ENCODE measurements at places on chromosomes 4 and X.

GRCh38 chrX:129983575-129984110 lies 1.2 kb downstream of the BCORL1 start:
- no peak overlapping the region for H3K27ac ChIP-seq
- no peaks in the 10 kb centered on the region for H3K27me3 ChIP-seq
- H3K36me3 ChIP-seq: peaks cover 5% of the 10 kb centered on the region
- peaks cover 4% of the 10 kb centered on the region for H3K4me1 ChIP-seq
- DNase-seq: peak; percentile 69

GRCh38 chrX:43882294-43882681 lies at the start of gene MAOB:
Gene MAOB (minus strand): TSS chrX:43882450. CDS start chrX:43882299, 151 bp downstream.
- peaks cover 6% of the 10 kb centered on the region for H3K27me3 ChIP-seq
- DNase-seq: no peak
- peak within 1 kb of the TSS; percentile 34 for H3K4me3 ChIP-seq
- no peak within 1 kb of the TSS for H3K27ac ChIP-seq
- H3K36me3 ChIP-seq: no peaks in the 10 kb centered on the region

DNA sequence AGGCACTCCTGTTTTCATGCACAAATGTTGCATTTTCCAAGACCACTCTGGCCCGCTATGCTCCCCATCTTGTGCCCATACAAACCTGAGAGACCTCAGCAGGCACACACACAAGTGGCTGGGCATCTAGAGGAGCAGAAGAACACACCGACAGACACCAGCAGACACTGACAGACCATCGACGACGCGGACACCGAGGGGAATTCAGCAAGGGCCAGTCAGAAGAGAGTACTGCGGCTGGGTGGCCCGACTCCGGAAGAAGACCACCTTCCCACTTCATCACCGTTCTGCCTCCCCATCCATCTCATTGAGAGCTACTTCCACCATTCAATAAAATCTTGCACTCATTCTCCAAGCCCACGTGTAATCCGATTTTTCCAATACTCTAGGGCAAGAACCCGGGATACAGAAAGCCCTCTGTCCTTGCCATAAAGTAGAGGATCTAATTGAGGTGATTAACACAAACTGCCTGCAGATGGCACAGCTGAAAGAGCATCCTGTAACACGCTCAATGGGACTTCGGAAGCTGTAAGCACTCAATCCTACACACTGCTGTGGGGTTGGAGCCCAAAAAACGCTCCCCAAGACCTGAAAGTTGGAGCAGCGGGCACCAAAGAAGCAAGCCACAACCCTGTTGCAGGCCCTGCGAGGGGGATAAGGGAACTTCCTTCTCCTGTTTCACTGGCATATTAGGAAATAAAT lies 780.9 kb downstream of the ARAP2 start:
- no peak for DNase-seq
- H3K36me3 ChIP-seq: no peaks in the 10 kb centered on the region
- H3K4me1 ChIP-seq: peaks cover 5% of the 10 kb centered on the region
- no peak overlapping the region for H3K4me3 ChIP-seq
- no peaks in the 10 kb centered on the region for H3K27me3 ChIP-seq
- H3K27ac ChIP-seq: no peak overlapping the region

- no peaks in the 10 kb centered on the region for H3K27me3 ChIP-seq
- H3K36me3 ChIP-seq: no peaks in the 10 kb centered on the region
- H3K4me1 ChIP-seq: peaks cover 28% of the 10 kb centered on the region
- peak; percentile 25 for DNase-seq
- H3K27ac ChIP-seq: no peak overlapping the region
Observed at GRCh38 chrX:72026341-72027023, 105.2 kb downstream of the RTL5 start.

GRCh38 chr4:135319685-135320084 lies 1118.1 kb upstream of the PABPC4L start:
- peaks cover 8% of the 10 kb centered on the region for H3K4me1 ChIP-seq
- no peaks in the 10 kb centered on the region for H3K27me3 ChIP-seq
- no peak overlapping the region for H3K27ac ChIP-seq

GRCh38 chr4:46389301-46389775 lies 590 bp downstream of the GABRA2 start:
- peak overlapping the region; percentile 40 for H3K27ac ChIP-seq
- peaks cover 20% of the 10 kb centered on the region for H3K4me1 ChIP-seq
- H3K4me3 ChIP-seq: peak overlapping the region; percentile 90

- no peaks in the 10 kb centered on the region for H3K27me3 ChIP-seq
- H3K36me3 ChIP-seq: peaks cover 23% of the 10 kb centered on the region
- no peak for DNase-seq
- H3K4me3 ChIP-seq: no peak overlapping the region
- no peak overlapping the region for H3K27ac ChIP-seq
- peaks cover 13% of the 10 kb centered on the region for H3K4me1 ChIP-seq
Observed at GRCh38 chr4:82681754-82682153, 116.8 kb downstream of the SCD5 start.

DNA sequence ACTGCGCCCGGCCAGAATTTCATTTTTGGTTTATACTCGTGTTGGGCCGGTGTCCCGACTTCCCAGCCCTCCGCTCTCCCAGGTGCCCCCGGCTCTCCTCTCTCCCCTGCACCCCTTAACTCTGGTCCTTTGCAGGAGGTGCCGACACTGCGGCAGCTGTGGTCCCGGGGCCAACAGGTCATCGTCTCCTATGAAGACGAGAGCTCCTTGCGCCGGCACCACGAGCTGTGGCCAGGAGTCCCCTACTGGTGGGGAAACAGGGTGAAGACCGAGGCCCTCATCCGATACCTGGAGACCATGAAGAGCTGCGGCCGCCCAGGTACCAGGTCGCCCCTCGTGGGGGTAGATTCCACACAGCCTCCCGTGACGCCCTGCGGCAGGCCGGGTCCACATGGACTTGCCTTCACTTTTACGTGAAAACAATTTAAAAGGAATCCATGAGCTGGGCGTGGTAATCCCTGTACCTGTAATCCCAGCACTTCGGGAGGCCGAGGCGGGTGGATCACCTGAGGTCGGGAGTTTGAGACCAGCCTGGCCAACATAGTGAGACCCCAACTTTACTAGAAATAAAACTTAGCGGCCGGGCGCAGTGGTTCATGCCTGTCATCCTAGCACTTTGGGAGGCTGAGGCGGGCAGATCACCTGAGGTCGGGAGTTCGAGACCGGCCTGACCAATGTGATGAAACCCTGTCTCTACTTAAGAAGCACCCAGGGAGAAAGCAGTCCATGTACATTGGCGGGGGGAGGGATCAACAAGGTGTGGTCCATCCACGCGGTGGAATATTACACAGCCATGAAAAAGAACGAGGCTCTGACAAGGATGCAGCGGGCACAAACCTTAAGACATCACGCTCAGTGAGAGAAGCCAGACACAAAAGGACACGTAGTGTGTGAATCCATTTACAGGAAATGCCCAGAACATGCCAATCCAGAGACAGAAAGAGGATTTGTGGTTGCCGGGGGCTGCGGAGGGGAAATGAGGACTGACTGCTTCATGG lies 12.0 kb downstream of the PLCXD1 start:
- H3K4me1 ChIP-seq: no peaks in the 10 kb centered on the region
- no peak for DNase-seq
- H3K27ac ChIP-seq: no peak overlapping the region
- no peaks in the 10 kb centered on the region for H3K27me3 ChIP-seq

DNA sequence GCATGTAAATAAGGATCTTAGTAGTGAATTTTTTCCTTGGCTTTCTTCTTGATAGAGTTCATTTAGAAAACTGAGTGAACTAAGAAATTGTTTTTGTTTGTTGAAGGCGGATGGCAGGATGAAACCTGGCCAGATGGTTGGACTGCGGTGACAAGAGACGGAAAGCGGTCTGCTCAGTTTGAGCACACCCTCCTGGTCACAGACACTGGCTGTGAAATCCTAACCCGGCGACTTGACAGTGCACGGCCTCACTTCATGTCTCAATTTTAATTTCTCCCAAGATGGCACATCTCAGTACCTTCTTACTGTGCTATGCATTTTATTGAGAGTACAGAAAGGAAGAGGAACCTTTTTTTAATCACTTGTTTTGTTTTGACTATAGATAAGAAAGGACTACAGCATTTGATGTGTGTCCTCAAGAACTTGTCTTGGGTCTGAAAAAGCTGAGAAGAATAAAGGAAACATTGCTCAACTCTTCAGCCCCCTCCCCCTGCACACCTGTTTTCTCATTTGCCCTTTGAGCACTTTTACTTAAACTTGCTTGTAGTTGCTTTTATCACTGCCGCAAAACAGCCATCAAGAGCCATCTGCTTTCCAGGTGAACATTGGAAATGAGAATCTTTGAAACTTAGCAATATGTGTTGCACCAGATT lies 27.4 kb downstream of the ADH5 start:
- peaks cover 11% of the 10 kb centered on the region for H3K4me1 ChIP-seq
- DNase-seq: no peak
- H3K27me3 ChIP-seq: no peaks in the 10 kb centered on the region

DNA sequence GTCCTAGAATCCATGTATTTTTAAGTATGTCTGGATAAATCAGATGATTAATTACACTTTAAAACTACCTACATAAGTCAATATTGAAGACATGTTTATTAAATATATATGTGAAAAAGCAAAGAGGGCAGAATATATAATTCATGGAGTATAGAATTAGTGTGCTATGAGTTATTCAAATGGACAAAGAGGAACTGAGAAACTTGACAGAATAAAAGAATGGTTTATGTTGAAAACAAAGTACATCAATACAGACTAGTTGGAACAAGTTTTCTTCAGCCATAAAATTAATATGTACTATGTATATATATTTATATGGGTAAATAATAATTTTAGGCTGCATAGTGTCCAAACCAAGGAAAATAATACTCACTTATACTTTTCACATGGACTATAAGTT lies 173.5 kb downstream of the NPFFR2 start:
- no peaks in the 10 kb centered on the region for H3K4me1 ChIP-seq
- no peaks in the 10 kb centered on the region for H3K36me3 ChIP-seq
- H3K27ac ChIP-seq: no peak overlapping the region
- H3K4me3 ChIP-seq: no peak overlapping the region
- H3K27me3 ChIP-seq: peaks cover 2% of the 10 kb centered on the region
- no peak for DNase-seq

GRCh38 chr4:165343353-165344191 lies 16.1 kb downstream of the MSMO1 start:
- H3K4me3 ChIP-seq: no peak overlapping the region
- H3K27ac ChIP-seq: no peak overlapping the region
- peaks cover 4% of the 10 kb centered on the region for H3K36me3 ChIP-seq
- no peaks in the 10 kb centered on the region for H3K27me3 ChIP-seq

- H3K27me3 ChIP-seq: no peaks in the 10 kb centered on the region
- DNase-seq: no peak
- H3K27ac ChIP-seq: no peak overlapping the region
- no peaks in the 10 kb centered on the region for H3K4me1 ChIP-seq
- H3K36me3 ChIP-seq: no peaks in the 10 kb centered on the region
- no peak overlapping the region for H3K4me3 ChIP-seq
Observed at GRCh38 chr4:168177546-168178149, 85.3 kb downstream of the ANXA10 start.

- no peak overlapping the region for H3K27ac ChIP-seq
- no peaks in the 10 kb centered on the region for H3K27me3 ChIP-seq
- DNase-seq: no peak
- no peak overlapping the region for H3K4me3 ChIP-seq
- no peaks in the 10 kb centered on the region for H3K4me1 ChIP-seq
Observed at GRCh38 chr4:171719691-171720090, 93.5 kb upstream of the GALNTL6 start.

- no peaks in the 10 kb centered on the region for H3K27me3 ChIP-seq
- H3K4me3 ChIP-seq: no peak overlapping the region
- no peaks in the 10 kb centered on the region for H3K4me1 ChIP-seq
- no peak overlapping the region for H3K27ac ChIP-seq
- H3K36me3 ChIP-seq: peaks cover 36% of the 10 kb centered on the region
Observed at GRCh38 chr4:153281476-153281875, 63.0 kb upstream of the MND1 start.

DNA sequence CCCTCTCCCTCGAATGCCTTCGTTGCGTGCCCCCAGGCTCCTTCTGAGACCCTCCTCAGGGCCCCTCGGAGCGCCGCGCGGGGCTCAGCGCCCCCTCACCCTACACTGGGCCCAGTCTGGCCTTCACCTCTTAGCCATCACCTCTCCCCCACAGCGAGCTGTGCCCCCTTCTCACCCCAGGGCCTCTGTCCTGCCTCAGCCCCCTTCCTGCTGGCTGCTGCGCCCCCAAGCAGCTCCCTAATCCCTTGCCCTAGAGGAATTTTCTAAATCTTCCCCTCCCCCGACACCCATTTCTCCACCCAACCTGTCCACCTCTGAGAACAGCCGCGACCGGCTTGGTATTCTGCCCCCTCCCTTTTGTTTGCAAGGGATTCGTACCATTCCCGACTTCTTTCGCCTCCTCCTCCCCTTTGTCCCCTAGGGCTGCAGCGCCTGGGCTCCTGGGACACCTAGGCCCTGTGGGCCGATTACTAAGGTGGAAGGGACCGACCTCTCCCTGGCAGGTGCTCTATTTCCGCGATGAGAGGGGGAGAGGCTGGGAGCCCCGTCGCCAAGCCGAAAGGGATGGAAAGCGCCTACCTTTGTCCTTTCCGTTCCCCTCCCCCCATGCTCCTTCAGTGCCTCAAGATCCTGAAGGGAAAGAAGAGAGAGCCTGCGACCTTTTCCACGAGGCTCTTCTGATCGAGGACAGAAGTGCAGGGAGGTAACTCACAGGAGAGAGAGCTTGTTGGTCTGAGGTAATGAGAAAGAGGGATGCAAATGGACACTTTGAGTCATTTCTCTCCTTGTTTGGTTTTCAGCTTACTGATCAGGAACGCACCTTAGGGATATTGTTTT lies 10.9 kb downstream of the DLG3 start:
- peaks cover 11% of the 10 kb centered on the region for H3K4me1 ChIP-seq
- peaks cover 17% of the 10 kb centered on the region for H3K36me3 ChIP-seq
- H3K4me3 ChIP-seq: peak overlapping the region; percentile 94
- H3K27ac ChIP-seq: peak overlapping the region; percentile 92
- DNase-seq: no peak
- H3K27me3 ChIP-seq: no peaks in the 10 kb centered on the region

- no peak overlapping the region for H3K4me3 ChIP-seq
- peak overlapping the region; percentile 77 for H3K27ac ChIP-seq
- no peak for DNase-seq
- H3K27me3 ChIP-seq: no peaks in the 10 kb centered on the region
- no peaks in the 10 kb centered on the region for H3K4me1 ChIP-seq
- peaks cover 29% of the 10 kb centered on the region for H3K36me3 ChIP-seq
Observed at GRCh38 chrX:12819222-12819621, 28.0 kb downstream of the PRPS2 start.

DNA sequence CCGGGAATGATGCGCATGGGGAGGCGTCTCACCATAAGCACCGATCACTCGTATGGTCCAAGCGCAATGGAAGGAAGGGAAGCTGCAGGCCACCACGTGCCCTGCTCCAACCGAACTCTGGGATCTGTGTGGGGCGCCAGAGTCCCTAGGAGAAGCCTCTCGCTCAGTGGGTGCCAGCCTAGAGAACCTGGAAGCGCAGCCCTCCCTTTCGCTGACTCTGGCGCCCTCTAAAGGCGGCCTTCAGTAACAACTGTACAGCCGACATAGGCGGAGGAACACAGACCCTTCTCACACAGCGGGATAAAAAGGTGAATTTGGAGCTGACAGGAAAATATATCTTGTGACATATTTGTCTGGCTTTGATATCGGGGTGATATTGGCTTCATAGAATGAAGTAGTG lies 76.0 kb downstream of the INTS6L start:
- no peaks in the 10 kb centered on the region for H3K4me1 ChIP-seq
- no peak for DNase-seq
- no peak overlapping the region for H3K4me3 ChIP-seq

- no peak overlapping the region for H3K27ac ChIP-seq
- H3K27me3 ChIP-seq: no peaks in the 10 kb centered on the region
- no peak for DNase-seq
Observed at GRCh38 chr4:133594390-133595207, 445.5 kb downstream of the PCDH10 start.

- H3K4me3 ChIP-seq: peak overlapping the region; percentile 96
- peaks cover 92% of the 10 kb centered on the region for H3K27me3 ChIP-seq
Observed at GRCh38 chr4:173532725-173533511, 2.9 kb upstream of the HAND2 start.
